HuH-7 (cell line): ENCODE measurements at places on chromosomes 3 and 15.

GRCh38 chr15:86555098-86555497 is 475.4 kb downstream of the AGBL1 start:
- no peak for DNase-seq

GRCh38 chr3:10268116-10268515 is 19.9 kb downstream of the TATDN2 start:
- no peak for DNase-seq

GRCh38 chr3:27653803-27654558 is 68.1 kb downstream of the EOMES start:
- DNase-seq = no peak

DNA sequence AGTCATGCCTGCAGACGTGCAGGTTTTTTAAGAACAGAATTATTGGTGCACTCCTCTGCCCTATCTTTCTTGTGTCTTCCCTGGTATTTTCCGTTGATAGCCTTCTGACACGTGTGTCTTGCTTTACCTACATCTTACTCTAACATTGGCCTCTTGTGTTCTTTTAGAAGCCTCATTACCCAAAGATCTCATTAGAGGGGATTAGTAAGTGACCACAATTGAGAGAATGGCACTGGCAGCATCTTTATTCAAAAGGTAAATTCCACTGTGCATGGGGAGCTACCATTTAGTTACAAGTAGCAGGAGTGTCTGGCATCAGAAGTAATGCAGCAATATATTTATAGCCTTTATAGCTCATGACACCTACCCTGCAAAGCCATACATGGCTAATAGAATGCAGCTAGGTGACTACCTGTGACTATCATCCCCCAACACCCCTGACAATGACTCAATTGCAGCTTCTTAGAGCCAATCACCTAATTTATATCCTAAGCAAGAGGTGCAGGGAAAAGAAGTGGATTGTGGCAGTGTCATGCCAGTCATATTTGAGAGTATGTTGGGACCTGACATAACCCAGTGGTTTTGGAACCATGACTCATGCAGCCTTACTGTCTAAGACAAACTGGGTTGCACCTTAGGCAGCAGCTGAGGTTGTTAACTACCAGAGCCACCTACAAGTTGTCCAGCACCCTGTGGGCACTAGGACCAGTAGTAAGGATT is 164.8 kb downstream of the GRM7 start:
- DNase-seq = no peak

- no peak for DNase-seq
Measured at GRCh38 chr15:45454814-45455213, 67.7 kb downstream of the SLC30A4 start.

- no peak for DNase-seq
Measured at GRCh38 chr3:114207768-114208167, 28.9 kb upstream of the DRD3 start.

DNA sequence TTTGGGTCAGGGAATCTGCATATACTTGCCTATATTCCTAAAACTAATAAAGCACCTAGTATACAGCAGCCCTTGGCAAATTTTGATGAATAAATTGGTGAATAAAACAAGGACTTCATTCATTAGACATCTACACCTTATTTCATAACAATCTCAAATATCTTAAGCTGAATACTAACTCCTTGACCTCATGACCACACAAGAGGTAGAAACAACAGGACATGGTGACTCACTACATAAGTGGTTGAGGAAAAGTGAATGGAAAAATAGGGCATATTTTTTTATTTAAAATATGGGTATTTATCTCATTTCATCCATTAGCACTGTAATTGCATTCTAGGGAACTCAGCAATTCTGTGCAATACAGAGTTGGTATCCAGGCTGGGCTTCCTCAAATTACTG is 7.8 kb upstream of the STAC start:
- no peak for DNase-seq

GRCh38 chr15:57398336-57398735 is 22.0 kb downstream of the CGNL1 start:
- DNase-seq = no peak

GRCh38 chr15:64902863-64903262 is 8.8 kb upstream of the ANKDD1A start:
- DNase-seq = no peak

DNA sequence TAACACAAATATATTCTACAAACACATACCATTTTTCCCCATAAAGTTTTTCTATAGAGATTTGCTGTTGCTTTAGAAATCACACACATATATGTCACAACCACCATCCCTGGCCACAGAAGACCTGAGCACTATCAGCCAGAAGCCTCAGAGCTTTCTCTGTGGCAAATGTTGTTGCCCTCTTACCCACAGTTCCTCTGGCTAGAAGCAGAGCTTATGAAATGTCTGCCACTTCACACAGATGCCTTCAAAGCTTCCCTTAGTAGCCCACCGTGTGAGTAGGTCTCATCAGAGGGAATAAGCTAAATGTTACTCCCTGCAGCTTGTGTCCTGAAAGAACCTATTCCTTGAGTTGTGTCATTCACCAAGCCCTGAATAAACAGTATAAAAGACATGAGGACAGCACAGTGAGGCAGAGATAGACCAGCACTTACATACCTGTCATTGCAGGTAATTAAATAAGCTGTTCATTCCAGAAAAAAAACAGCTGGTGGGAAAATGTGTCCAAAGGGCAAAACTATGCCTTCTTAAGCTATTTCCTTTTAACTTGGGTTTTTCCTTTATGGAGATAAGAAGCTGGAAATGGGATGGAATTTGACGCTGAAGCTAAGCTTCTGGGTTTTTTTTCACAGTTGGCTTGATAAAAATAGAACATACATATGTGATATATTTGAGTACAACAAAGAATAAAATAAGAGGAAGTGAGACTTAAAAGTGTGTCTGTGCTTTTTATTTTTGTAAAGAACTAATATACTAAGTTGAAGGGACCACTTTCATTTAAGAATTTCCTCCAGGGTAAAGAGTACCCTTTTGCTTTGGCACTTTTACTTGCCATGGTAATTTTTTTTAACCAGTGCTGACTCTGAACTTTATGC is 391.4 kb downstream of the KCNH8 start:
- no peak for DNase-seq

- DNase-seq = no peak
Measured at GRCh38 chr3:13863965-13864595, 15.8 kb downstream of the WNT7A start.

DNA sequence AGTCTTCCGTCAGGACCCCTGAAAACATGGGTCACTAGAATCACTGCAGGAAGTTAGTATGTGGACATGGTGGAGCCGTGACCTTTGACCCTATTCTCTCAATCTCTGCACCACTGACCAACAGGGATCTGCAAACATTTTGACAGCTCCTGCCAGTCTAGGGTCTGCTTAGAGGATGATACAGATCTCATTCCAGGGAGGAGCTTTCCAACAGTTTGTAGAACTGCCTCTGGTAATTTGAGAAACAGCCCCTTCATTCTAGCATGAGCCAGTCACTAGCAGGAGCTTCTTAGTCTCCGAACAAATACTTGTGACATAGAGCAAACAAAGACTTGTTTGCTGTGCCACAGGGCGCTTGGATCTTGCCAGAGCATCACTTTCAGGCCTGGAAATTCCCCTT is 270.3 kb upstream of the CFAP20DC start:
- no peak for DNase-seq

DNA sequence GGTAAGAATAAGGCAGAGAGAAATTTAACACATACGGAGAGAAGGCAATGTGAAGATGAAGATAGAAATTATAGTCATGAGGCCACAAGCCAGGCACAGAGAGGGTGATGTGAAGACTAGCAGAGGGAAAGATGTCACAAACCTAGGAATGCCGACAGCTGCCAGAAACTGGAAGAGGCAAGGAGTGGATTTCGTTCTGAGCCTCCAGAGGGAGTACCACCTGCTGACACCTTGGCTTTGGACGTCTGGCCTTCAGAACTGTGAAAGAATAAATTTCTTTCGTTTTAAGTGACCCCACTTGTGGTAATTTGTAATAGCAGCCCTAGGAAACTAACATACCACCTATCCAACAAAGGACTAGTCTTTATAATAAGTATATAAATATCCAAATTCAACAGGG is 5.0 kb upstream of the SGO1 start:
- peak; percentile 32 for DNase-seq

- peak; percentile 92 for DNase-seq
Measured at GRCh38 chr3:101676216-101676764, 642 bp downstream of the ZBTB11 start.

DNA sequence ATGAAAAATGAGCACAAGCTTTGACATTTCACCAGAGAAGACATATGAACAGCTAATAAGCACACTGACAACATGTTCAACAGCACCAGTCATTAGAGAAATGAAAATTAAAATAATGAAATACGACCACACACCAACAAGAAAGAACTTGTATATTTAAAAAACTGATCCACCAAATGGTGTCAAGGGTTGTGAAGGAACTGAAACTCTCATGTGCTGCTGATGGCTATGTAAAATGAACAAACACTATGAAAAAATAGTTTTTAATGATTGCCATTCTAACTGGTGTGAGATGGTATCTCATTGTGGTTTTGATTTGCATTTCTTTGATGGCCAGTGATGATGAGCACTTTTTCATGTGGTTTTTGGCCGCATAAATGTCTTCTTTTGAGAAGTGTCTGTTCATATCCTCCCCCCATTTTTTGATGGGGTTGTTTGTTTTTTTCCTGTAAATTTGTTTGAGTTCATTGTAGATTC is 193.8 kb downstream of the SCAPER start:
- no peak for DNase-seq

DNA sequence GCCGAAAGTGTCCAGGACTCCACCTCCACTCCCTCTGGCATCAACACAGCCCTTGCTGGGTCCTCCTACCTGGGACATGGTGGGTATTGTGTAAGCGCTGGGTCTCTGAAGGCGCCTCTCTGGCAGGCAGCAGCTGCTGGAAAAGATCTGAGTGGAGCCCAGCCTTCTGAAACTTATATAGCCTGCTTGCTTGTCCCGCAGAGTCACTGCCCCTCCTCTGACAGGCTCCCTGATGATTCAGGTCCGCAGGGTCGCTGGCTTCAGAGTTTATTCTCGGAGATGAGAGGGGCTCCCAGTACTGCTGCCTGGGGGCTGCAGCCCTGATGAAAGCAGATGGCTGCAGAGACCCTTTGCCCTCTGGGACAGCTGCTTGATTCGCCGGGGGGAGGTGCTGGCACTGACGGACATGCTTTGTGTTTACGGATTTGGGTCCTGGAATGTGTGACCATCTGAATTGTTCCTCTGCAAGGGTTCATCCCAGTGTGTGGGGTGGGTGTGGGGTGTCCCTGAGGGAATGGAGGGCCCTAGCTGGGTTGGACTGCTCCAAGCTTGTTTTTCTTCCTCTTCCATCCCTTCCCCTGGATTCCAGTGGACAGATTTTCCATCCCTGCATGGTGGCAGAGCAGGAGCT is at the start of gene MUSTN1:
TSS of gene MUSTN1 (minus strand) at position 149 of the 631 bp plus-strand sequence. CDS start at position 78, 71 bp downstream.
- no peak for DNase-seq

DNA sequence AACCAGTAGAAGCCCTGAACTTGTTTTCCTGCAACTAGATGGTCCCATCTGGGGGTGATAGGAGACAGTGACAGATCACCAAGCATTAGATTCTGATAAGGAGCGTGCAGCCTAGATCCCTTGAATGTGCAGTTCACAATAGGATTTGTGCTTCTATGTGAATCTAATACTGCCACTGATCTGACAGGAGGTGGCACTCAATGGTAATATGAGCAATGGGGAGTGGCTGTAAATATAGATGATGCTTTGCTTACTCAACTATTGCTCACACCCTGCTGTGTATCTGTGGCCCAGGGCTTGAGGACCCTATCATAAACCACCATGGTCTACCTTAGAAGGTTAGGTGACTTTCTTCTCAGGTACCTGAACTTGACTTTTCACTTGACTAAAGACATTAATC is 417.1 kb upstream of the ARHGEF26 start:
- no peak for DNase-seq

- no peak for DNase-seq
Measured at GRCh38 chr3:150238048-150238802, 169.9 kb upstream of the TSC22D2 start.

GRCh38 chr3:29512641-29513040 is 231.8 kb downstream of the RBMS3 start:
- DNase-seq = no peak

DNA sequence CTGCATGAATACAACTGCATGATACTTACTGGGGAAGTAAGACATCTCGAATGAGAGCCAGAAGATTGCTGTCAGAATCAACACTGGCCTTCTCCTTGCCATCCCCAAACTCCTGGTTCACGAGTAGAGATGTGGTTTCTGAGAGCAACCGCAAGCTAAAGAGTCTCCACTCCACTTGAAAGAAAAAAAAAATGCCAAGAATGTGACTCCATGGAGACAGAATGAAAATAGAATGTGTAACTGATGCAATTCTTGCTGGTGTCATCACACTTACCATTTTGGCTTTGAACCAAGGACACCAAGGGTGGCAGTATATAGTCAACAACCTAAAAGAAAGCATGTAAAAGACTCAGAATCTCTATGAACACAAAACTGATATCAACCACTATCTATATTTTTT is 280.4 kb downstream of the ULK4 start:
- DNase-seq = no peak

GRCh38 chr3:123961508-123961856 is 453 bp upstream of the CCDC14 start:
- DNase-seq = no peak

- no peak for DNase-seq
Measured at GRCh38 chr3:64392001-64392400, 166.7 kb upstream of the PRICKLE2 start.

DNA sequence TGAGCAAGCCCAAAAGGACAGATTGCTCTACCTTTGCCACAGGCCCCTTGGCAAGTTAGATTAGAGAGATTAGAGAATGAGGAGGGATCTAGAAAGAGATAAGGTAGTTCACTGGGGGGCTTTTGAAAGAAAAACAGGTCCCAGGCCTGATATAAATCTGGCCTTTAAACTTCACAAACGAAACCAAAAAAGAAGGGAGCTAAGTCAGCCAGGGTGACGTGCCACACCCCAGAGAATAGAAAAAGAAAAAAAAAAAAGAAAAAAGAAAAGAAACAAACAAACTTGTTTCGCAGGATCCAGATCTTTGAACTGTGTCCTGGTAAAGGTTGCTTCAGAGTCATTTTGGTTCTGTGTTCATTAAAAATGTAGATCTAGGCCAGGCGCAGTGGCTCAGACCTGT is 3.6 kb downstream of the KAT2B start:
- no peak for DNase-seq

DNA sequence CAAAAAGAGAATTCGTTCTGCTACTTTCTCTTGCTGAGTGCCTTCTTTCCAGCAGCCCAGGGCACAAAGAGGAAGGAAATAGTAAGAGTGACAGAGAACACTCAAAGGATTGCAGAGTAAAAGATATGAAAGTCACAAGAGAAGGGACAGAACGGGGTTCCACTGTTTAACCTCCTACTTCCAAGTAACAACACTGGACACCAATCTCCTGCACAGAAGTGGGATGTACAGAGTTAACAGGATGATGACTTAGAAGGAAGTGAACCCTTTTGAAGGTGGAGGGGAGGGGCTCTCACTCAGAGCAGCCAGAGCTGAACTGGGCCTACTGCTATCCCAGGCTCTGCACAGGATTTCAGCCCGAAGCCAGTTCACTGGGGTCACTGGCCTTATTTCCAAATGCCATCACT is 130.1 kb upstream of the PRICKLE2 start:
- no peak for DNase-seq

GRCh38 chr15:88882785-88883184 is 12.6 kb downstream of the HAPLN3 start:
- no peak for DNase-seq

- DNase-seq = no peak
Measured at GRCh38 chr3:169387751-169388696, 275.5 kb downstream of the MECOM start.
